ENCODE measurements at places on chromosomes 7 and 10. TPM values are rescaled to one million over a fixed set of nuclear protein-coding genes. Genes with fewer than 3 reads are reported as not detected.

ACSM6 gene
- not detected for polyA plus RNA-seq

JAKMIP3 gene
- 5.1 TPM for polyA plus RNA-seq

ABCB4 gene
- not detected for polyA plus RNA-seq

LDB3 gene
- polyA plus RNA-seq: not detected

CRHR2 gene
- polyA plus RNA-seq: 0.42 TPM

TMEM229A gene
- 0.31 TPM for polyA plus RNA-seq

DOCK4 gene
- polyA plus RNA-seq: 28.1 TPM

DEPP1 gene
- polyA plus RNA-seq: 4.3 TPM

VSTM4 gene
- polyA plus RNA-seq: 0.52 TPM

PPP1R3C gene
- polyA plus RNA-seq: 0.64 TPM

NUTM2E gene
- polyA plus RNA-seq: 0.40 TPM

C10orf53 gene
- not detected for polyA plus RNA-seq
